SJCRH30 (cell line): ENCODE measurements at places on chromosomes 7 and 10.
A peak's percentile ranks its signal among the peaks of the same experiment; 100 is the strongest.

GRCh38 chr10:88521791-88522190 lies 61.3 kb downstream of the RNLS start:
- DNase-seq = no peak

GRCh38 chr10:48797830-48798229 lies 113.2 kb downstream of the WDFY4 start:
- DNase-seq = no peak

DNA sequence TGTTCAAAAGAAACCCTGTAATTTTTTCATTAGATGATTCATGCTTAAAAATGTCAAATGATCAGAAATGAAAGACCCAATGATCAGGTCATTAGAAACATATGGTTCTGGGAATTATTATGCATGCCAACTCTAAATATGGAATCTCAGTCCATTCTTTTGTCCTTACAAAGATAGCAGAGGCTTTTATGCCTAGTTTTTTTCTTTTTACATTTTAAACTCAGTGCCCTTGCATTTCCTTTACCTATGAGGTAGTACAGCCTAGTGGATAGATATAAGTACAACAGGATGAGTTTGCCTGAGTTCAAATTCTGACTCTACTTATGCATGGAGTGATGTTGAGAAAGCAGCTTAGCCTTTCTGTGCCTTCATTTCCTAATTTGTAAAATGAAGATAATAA lies 392.9 kb downstream of the SUGCT start:
- DNase-seq = no peak

DNA sequence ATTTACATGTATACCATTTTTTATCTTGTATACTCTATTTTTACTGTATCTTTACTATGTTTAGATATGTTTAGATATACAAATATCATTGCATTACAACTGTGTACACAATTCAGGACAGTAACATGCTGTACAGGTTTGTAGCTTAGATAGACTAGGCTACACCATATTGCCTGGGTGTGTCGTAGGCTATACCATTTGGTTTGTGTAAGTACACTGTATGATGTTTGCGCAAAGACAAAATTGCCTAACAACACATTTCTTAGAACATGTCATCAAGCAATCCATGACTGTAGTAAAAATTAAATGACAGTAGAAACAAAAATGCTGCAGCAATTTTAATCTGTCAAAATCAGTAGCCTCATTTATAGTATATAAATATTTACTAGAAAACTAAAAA lies 812.2 kb downstream of the GRM8 start:
- no peak for DNase-seq

DNA sequence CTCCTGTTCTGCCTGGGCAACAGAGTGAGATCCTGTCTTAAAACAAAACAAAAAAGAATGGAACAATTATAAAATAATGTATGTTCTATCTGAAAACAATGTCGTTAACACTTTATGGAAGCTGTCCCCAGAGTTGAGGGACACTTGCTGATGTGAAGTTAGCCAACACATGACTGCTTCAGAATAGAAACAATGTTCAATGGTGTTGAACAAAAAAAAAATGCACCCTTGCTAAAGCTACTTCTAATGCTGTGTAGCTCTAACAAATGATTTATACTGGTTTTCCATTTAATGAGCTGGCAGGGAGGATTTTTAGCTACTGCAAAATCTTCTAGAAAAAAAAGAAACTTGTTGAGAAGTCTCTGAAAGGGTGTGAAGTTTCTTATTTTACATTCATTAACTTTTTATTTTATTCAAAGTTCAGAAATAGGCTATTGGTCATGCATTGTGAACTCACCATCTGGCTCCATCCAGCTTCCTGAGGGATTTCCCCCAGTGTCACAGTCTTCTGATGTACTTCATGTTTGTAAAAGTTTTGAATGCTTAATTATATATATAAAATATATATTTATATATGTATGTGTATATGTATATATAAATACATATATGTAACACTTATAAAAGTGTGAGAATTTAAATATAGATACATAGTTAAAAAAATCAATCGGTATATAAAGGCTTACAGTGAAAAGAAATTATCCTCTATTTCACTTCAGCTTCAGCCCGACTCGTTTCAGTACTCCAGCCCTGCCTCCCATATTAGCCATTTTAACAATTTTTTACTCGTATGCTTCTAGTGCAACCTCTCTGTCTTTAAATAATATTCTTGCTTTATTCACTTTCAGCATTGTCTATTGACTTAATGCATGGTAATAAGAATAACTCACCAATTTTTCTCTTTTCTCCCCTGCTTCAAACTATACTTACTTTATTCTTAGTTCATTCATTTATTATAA lies 35.0 kb downstream of the HDAC9 start:
- DNase-seq = no peak

- no peak for DNase-seq
Measured at GRCh38 chr7:42274053-42274452, 37.0 kb upstream of the GLI3 start.

DNA sequence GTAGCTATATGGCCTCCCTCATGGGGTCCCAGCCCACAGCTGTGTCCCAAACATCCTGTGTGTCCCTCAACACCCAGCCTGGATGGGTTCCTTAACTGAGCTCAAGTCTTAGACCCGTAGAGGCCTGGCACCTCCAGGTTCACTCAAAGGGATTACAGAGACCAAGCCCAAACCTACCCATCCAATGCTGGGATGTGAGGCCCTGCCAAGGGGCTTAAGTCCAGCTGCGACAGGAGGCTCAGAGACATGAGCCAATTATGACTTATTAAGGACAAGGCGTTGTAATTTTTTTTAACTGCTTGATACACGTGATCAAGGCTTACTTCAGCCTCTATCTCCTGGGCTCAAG lies 105.6 kb upstream of the RET start:
- no peak for DNase-seq

DNA sequence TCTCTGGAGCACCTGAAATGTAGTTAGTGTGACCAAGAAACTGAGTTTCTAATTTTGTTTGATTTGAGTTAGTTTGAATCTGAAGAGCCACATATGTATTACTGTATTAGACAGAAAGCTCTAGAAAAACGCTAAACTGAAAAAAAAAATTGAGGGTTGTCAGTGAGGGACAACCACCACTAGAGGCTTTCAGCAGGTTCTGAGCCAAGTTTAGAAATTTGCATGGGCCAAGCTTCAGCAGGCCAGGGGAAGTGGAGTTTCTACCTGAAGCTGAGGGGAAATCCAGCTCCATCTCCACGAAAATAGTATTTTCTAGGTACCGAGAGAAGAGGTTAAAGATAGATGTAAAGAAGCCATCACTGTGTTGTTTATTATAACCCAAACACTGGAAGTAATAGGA lies 77.9 kb upstream of the PLXNA4 start:
- DNase-seq = no peak

DNA sequence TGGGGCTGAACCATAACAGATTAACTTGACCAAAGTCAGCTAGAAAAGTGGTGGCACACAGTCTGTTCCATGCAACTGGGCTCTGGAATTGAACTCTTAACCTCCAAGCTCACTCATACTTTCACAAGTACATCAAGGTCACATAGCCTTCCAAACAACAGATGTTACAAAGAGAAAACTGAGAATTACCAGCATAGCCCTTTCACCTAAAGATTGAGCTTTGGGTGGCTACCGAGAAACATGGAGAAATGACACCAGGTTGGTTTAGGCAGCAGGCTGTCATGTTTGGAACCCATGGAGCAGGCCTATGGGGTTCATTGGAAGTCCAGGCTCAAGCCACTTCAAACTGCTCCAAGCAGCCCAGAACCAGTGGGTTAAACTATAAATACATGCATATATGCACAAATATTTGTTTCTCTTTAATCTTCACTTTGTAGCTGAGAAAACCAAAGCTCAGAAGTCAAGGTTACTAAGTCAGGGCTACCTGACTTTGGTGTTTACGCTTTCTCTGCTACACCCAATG lies 59.1 kb downstream of the MALSU1 start:
- DNase-seq = no peak

- no peak for DNase-seq
Measured at GRCh38 chr7:6359734-6360133, 87.3 kb upstream of the CYTH3 start.

- no peak for DNase-seq
Measured at GRCh38 chr10:96556003-96556402, 30.8 kb downstream of the TM9SF3 start.

DNA sequence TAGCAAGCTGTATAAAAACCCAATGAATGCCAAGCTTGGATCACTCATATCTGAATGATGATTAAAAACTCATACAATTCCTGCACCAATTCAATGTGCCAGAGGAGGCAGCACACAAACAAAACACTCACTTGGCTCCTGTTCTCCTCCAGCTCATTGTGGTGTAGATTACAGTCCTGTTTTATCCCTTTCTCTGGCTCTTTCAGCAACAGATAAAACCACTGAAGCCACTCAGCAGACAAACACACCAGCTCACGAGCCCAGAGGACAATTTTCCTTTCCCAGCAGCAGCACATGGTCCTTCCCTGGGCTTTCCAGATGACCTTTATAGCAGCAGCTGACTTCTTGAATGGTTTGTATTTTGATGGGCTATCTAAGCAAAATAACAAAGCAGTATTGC lies 107.3 kb upstream of the STARD3NL start:
- DNase-seq = peak; percentile 22

- no peak for DNase-seq
Measured at GRCh38 chr7:30897770-30898169, 13.9 kb upstream of the AQP1 start.

DNA sequence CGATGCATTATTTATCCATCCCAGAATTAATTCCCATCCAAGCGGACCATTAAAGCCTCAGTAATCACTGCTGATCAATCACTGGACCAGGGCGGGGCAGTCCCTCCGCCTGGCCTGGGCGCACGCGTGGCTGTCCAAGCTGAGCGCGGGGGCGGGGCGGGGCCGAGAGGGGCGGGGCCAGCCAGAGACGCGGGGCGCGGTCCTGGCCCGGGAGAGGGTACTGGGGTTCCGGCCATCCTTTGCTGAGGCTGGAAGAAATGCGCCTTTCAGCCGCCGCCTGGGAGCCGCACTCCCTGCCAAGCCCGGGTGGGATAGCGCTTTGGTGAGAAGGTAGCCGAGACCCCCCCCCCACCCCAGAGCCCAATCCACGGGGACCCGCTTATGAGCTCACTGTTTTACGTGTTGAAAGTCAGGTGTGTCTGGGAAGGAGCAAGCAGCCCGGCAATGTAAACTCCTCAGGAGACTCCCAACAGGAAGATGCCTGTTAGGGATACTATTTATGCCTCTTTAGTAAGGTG lies at the start of gene ARHGAP22:
Gene ARHGAP22, minus strand, starts transcription at position 83 of the 518 bp plus-strand sequence. CDS start 277 bp downstream, outside the sequence.
- DNase-seq = no peak
